ENCODE measurements at places on chromosomes 13 and 19.
A peak's percentile ranks its signal among the peaks of the same experiment; 100 is the strongest.

GRCh38 chr19:49017666-49018351, 918 bp upstream of the LHB start:
- DNase-seq: peak; percentile 54

GRCh38 chr19:54674021-54674617, 11.3 kb downstream of the LILRB4 start:
- no peak for DNase-seq

DNA sequence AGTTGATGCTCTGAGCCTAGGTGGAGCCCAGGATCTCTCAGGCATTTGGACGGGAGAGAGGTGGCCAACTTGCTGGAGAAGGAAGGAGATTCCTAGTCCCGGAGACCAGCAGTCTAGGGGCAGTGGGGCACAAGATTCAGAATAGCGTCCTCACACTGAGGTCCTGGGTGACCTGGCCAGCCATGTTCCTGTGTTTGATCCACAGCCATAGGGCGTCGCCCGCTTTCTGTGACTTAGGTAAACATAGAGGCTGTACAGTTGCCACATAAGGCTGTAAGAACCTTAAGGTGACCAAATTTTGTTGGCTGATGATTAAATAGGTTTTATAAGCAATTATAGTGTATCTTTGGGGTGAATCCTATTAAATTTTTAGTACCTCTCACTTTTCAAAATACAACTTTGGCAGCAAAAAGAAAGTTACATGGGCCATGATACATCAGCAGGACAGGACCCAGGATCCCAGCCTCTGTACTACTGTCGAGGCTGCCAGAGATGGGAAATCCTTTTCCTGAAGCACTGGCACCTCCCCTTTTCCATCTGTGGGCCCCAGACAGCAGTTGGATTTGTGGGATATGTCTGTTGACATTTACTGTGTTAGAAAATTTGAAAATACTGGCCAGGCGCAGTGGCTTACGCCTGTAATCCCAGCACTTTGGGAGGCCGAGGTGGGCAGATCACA, 37.5 kb downstream of the TSSK6 start:
- DNase-seq: no peak

GRCh38 chr19:35207391-35207871, 21.1 kb downstream of the FAM187B start:
- no peak for DNase-seq
